ENCODE measurements at places on chromosomes 16 and 17.

GRCh38 chr17:35448899-35449227 is 297 bp upstream of the SLFN13 start:
- no peak for DNase-seq

- DNase-seq, result no peak
These were observed 34.3 kb downstream of the SEC14L1 start for GRCh38 chr17:77174928-77175661.

GRCh38 chr16:64522548-64522947 is 599.3 kb downstream of the CDH11 start:
- DNase-seq, result no peak

GRCh38 chr17:38333635-38334295 is 10.0 kb downstream of the GPR179 start:
- peak; percentile 76 for DNase-seq

DNA sequence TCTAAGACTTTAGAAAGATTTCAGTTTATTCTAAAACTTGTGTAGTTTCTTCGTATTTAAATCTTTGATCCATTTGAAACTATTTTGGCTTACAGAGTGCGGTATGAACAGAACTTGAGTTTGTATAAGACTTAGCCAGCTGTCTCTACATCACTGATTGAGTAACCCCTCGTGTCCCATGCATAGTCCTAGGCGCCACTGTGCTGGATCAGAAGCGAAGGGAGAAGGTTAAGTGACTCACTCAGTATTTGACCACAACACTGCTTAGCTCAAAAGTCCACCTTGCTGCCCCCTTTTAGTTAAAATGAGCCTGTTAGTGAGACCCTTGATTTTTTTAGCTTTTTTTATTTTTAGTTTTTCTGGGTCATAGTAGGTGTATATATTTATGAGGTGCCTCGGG is 28.4 kb downstream of the CD300LB start:
- no peak for DNase-seq

GRCh38 chr16:11140466-11140865 is 115.5 kb downstream of the SOCS1 start:
- no peak for DNase-seq

DNA sequence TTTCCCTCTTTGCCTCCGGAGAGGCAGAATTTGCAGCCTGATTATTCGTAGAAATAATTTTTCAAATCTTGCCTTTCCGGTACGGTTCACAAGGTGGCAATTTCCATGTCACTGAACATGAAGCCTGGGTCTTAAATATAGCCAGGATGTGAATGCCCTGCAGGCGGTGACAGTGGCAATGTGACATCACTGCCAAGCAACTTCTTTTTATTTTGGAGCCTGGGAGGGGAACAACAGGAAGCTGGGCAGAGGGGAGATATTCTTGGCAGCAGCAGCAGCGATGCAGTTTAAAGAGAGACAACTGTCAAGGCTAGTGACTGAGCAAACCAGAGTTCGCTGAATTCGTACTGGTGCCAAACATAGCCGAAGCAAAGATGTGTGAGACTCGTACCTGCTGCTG is 171.1 kb downstream of the SNX29 start:
- DNase-seq, result peak; percentile 95

DNA sequence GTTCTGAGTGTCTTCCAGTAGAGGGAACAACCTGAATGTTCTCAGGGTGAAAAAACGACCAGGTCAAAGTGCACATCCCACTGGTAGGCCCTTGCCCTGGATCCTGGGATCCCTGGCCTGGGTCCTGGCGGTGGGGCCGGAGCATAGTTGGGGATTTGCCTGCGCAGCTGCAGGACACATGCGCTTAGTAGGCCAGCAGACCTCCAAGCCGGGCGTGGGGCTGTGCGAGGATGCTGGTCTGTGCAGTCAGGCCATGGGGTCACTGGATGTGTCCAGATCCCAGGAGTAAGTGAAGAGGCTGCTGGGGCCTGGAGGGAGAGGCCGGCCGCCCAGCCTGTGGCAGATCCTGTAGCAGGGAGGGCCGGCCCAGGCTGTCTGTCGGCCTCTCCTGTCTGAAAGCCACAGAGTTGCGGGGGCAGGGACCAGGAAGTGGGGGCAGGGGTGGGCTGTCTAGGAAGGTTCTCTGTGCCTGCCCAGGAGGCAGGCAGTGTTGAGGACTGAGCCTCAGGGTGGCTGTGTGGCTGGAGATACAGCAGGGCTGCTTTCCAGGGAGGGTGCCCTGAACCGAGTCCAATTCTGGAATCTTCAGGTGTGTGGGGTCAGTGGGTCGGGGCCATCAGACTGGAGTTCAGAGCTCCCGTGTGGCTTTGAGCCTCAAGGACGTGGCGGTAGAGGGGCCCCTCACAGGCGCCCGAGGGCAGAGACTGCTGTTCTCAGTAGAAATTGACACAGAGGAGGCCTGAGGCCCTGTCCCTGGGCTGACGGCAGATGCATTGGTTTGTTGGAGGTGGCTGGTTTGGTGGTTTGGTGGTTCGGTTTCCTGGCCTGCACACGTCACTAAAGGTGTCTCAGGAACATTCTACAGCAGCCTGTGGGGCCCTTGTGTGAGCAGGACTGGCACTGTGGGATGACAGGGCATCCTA is 17.2 kb upstream of the NUDT16L1 start:
- DNase-seq, result no peak

GRCh38 chr17:75077072-75077495 is 10.7 kb upstream of the SLC16A5 start:
- no peak for DNase-seq

DNA sequence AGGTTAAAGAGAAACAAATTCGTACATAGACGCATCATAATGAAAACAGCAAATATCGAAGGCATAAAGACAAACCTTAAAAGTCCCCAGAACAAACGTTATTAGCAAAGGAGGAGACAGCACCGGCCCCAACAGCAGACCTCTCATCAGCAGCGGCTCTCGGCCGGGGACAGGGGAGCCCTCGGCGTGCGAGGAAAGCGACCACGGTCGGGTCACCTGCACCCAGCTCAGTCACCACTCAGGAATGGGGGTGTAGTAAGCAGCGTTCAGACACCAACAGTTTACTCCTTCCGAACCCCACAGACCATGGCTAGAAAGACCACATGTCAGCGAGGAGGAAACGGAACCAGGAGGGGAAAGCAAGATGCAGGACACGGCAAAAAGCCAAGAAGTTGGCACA is 109.3 kb upstream of the CHMP6 start:
- DNase-seq, result no peak

DNA sequence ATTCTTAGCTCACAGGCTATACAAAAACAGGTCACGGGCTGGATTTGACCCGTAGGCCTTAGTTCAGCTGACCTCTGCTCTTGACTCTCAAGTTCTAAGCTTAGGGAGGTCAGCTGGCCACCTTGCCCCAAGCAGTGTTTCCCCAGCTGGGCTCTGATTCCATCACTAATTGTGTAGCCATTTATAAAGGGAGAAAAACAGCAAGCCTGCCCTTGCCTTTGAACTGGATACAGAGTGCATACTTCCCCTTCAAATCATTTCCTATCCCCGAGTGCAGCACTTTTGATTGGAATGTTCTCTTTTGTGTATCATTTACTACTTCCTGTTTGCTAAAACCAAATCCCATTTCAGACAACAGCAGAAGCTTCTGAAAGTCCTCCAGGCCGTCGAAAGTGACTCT is 153.6 kb downstream of the KATNIP start:
- DNase-seq, result no peak

DNA sequence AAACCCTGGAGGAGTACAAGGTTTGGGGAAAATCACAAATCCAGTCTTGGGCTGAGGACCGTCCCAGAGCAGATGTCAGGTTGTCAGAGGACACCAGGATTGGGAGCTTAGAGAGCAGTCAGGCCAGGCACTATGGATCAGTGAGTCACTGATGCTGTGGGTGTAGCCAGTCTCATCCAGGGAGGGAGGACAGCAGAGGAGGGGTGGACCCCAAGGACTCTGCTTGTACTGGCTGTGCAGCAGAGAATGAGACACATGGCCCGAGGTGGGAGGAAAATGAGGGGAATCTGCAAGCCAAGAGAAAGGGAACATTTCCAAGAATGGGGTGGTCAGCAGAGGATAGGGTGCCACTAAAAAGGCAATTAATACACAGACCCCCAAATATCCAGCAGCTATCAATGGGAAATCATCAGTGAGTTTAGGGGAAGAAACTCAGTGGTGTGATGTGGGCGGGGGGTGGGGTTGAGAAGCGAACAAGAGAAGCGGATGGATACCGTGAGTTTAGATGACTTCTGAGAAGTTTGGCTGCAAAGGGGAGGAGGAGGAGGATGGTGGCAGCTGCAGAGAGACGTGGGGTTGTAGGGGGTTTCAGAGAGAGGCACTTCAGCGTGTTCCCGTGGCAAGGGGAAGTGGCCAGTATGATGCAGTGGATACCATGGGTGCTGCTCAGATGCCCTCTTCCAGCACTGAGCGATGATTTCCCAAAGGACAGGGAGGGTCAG is 43.9 kb downstream of the ARHGAP27 start:
- DNase-seq, result no peak

DNA sequence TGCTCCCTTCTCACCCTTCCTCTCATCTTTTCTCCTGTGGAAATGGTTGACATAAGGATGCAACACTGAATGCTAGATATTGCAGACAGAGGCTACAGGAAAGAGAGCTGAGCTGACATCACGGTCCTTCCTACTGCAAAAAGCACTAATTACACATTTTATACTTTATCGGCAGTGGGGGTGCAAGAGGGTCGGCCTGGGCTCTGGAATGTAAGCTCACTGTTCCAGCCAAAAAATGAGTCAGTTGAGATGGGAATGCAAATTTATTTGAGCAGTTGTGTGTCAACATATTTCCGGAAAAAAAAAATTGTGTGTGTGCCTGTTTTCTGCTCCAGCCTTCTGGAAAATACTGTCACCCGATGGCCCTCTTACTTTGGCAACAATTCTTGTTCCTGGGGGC is 14.1 kb upstream of the MRTFB start:
- no peak for DNase-seq

GRCh38 chr16:25210758-25211157 is 6.0 kb upstream of the AQP8 start:
- no peak for DNase-seq

DNA sequence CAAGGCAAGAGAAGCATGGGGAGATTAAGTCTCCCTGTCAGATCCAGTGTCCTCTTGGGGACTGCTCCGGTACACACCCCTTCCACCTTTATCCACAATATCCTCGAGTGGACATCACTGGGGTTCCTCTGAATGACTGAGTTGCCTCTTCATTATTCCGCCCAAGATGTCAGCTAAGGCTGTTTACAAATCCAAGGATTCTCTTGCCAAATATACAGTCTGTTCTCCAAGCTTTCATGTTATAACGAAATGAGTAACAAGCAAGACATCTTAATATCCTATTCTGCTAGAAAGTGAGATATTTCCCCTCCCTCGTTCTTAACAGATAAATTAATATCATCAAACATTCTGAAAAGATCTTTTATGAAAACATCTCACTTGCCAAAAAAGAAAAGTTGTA is 314.1 kb upstream of the IRX5 start:
- DNase-seq, result no peak

DNA sequence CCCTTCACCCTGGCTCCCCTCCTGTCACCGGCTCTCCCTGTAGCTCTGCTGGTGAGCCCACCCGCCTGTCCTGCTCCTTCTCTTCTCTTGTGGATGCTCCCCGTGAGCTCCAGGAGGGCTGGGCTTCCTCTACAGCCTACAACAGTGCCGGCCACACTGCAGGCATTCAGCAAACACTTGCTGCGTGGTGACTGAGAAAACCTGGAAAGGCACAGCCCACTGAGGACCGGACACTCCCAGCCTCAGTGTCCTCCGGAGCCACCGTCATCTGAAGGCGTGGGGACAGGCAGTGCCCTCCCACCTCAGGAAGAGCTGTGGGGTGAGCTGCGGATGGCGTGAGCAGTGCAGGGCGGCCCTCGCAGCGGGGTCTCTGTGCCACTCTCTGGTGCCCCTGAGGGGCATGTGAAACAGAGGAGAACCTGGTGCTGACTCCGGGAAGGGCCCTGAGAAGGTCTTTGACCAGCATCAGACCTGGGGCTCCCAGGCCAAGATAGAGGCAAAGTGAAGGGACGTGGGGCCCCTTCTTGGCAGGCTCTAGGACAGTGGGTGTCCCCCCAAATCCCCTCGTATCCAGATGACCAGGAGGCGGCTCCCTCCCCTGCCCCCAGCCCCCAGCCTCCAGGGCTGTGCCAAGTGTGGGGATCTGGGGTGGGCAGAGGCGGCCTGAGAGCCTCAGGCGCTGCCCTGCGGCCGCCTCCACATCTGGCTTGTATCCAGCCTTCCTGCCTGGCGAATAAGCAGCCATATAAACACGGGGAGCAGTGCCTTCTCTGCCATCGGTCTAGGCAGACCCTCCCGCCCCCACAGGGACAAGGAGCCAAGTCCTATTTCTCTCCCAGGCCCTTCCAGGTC is 44.0 kb upstream of the PABPN1L start:
- no peak for DNase-seq

GRCh38 chr17:45309400-45309799 is 7.4 kb downstream of the MAP3K14 start:
- no peak for DNase-seq

- peak; percentile 85 for DNase-seq
These were observed 38.3 kb upstream of the HAPSTR1 start for GRCh38 chr16:9053006-9053601.

GRCh38 chr16:30444231-30445148 is 1.2 kb downstream of the SEPHS2 start:
- DNase-seq, result no peak

GRCh38 chr17:79922116-79922601 is 82.9 kb upstream of the CBX4 start:
- no peak for DNase-seq

GRCh38 chr17:82664701-82665182 is 16.5 kb upstream of the WDR45B start:
- DNase-seq, result no peak

- no peak for DNase-seq
These were observed 681 bp downstream of the USP43 start for GRCh38 chr17:9645851-9646545.

- DNase-seq, result no peak
These were observed 54.5 kb downstream of the NKD1 start for GRCh38 chr16:50602531-50603205.

DNA sequence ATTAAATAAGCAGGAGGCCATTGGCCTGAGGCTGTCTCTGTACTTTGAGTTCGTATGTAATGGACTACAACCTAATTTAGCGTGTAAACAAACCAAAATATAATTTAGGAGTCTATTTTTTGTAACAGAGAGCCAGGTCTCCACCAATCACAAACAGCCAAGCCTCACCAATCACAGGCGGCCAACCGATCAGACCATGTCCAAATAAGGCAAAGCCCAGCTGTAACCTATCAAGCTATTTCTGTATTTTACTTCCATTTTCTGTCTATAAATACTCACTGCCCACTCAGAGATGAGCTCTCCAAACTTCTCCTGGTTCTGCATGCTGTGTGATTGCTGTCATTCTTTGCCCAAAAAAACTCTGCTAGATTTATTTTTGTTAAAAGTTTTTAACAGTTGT is 322.7 kb downstream of the NPIPA8 start:
- no peak for DNase-seq

DNA sequence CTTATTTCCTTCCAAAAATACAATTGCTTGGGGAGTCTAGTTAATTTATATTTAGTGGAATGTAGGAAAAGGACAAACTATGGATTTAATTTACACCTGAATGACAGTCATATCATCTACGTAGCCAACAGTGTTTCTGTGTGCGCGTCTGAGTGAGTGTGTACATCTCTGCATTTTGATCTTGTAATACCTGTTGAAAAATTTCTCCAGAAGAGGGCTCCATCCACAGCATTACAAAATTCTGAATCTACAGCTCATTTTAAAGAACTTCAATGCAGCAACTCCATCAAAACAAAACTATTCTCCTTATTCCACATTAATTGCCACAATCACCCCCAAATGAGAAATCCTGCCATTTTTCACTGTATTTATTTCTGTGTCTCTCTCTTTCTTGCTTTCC is 3.9 kb downstream of the CDH13 start:
- DNase-seq, result no peak

GRCh38 chr16:47627085-47627639 is 166.0 kb downstream of the PHKB start:
- DNase-seq, result no peak

GRCh38 chr17:45228763-45229539 is 7.3 kb downstream of the FMNL1 start:
- DNase-seq, result peak; percentile 81
